Thymus (tissue), 14 donors: ENCODE measurements at places on chromosomes 1 and 21. TPM values are rescaled to one million over a fixed set of nuclear protein-coding genes. Genes with fewer than 3 reads are reported as not detected.

The CYP4Z1 gene
- 1.7 TPM for polyA plus RNA-seq

The ETS2 gene
- 80.0 TPM for polyA plus RNA-seq

The SPATA21 gene
- polyA plus RNA-seq: 0.25 TPM

The GUCA2B gene
- 0.84 TPM for polyA plus RNA-seq

The IVL gene
- polyA plus RNA-seq: 16.6 TPM

The TNN gene
- polyA plus RNA-seq: 0.27 TPM

The HPCAL4 gene
- polyA plus RNA-seq: 0.34 TPM

The PCNX2 gene
- polyA plus RNA-seq: 7.7 TPM

The RIPPLY3 gene
- 0.16 TPM for polyA plus RNA-seq

The RXFP4 gene
- 0.18 TPM for polyA plus RNA-seq

The COL16A1 gene
- 39.3 TPM for polyA plus RNA-seq

The PCBP3 gene
- polyA plus RNA-seq: 44.9 TPM

The HEATR1 gene
- 7.1 TPM for polyA plus RNA-seq

The JUN gene
- 74.3 TPM for polyA plus RNA-seq
